ENCODE measurements at places on chromosomes 3 and 15.

GRCh38 chr15:65068403-65068788 lies 605 bp upstream of the RASL12 start:
- no peak overlapping the region for H3K27ac ChIP-seq
- H3K4me3 ChIP-seq: no peak overlapping the region
- H3K27me3 ChIP-seq: no peaks in the 10 kb centered on the region
- H3K36me3 ChIP-seq: no peaks in the 10 kb centered on the region
- DNase-seq: no peak

DNA sequence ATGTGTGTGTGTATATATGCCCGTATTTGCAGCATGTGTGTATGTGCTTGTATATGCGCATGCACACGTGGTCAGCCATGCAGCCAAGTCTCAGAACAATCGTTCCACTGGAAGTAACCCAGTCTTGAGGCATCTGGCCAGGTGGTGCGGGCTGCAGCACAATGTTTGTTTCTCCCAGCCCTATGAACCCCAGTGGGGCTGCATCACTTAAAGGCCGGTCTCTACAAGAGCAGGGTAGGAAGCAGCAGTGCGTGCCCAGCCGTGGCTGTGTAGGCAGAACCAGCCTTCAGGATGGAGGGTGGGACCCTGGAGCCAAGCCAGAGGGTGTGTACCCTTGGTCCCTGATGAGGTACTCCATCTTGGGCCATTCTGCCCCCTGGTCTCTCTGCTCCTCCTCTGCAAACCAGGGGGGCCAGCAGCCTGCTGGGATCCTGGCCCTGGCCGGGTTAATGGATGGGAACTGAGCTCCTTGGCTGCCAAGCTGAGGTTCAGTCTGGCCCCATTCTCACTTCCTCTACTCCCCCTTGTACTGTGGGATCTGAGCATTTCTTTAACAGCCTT lies 11.8 kb downstream of the KLF13 start:
- DNase-seq: no peak
- no peak overlapping the region for H3K4me3 ChIP-seq
- H3K36me3 ChIP-seq: no peaks in the 10 kb centered on the region

- no peaks in the 10 kb centered on the region for H3K4me1 ChIP-seq
- no peaks in the 10 kb centered on the region for H3K36me3 ChIP-seq
- no peaks in the 10 kb centered on the region for H3K27me3 ChIP-seq
- H3K27ac ChIP-seq: no peak overlapping the region
- no peak overlapping the region for H3K4me3 ChIP-seq
Measured at GRCh38 chr3:59992578-59992977, 942.8 kb upstream of the CFAP20DC start.

DNA sequence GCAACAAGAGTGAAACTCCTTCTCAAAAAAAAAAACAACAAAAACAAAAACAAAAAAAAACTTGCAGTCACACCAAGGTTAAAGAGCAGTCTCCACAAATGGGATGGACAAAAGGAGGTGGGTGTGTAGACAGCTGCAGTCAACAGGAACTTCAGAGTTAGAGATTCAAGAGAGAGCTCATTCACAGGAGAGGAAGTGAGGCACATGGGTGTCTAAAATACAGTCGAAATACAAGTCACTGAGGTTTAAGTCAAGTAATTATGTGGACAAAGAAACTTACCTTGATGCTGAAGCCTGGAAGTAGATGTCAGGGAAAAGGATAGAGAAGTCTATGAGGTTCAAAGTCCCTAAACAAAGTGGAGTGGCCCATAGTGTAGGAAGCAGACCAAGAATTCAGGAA lies 14.8 kb downstream of the MRPS11 start:
- no peak overlapping the region for H3K4me3 ChIP-seq
- peaks cover 23% of the 10 kb centered on the region for H3K4me1 ChIP-seq
- no peaks in the 10 kb centered on the region for H3K27me3 ChIP-seq
- no peak for DNase-seq

- no peak overlapping the region for H3K27ac ChIP-seq
- H3K36me3 ChIP-seq: no peaks in the 10 kb centered on the region
- no peaks in the 10 kb centered on the region for H3K4me1 ChIP-seq
- no peaks in the 10 kb centered on the region for H3K27me3 ChIP-seq
Measured at GRCh38 chr3:184030536-184030935, 1.0 kb upstream of the HTR3D start.
